ENCODE measurements at places on chromosomes 7 and 10.

DNA sequence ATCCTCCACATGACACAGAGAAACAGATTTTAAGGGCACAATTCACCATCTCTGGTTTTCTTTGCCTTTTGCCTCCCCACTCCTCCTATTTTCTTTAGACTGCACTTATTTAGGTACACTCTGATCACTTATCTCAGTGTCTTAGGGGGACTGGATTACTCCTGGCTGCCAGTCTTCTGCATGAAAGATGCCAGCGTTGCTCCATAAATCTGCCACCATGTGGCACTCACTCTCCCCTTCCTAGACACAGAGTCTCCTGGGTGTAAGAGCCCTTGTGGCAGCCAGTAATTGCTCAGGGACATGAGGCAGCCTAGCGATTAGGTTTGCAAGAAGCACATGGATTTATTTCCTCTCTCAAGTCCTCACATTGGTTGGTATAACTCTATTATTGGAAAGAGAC lies 34.5 kb upstream of the RBM20 start:
- no peak for DNase-seq

- DNase-seq, result no peak
Observed at GRCh38 chr7:130887182-130887956, 153.4 kb upstream of the KLF14 start.

DNA sequence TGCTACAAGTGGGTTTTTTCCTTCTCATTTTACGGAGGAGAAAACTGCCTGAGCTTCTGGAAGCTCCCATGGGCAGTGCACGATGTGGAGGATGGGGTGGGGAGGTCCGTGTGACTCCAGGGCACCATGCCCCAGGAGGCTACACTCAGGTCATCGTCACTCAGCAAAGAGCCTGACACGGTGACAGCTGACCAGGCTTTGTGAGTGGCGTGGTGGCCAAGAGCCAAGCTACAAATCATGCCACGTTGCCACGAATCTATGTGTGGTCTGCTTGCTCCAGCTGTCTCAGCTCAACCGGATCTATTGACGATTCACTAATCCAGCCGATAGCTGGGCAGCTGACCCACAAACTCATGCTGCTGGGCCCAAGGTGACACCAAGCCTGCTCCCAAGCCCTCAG lies 27.6 kb upstream of the C10orf71 start:
- DNase-seq, result no peak

GRCh38 chr10:105195831-105196230 lies 554.7 kb downstream of the SORCS3 start:
- no peak for DNase-seq

DNA sequence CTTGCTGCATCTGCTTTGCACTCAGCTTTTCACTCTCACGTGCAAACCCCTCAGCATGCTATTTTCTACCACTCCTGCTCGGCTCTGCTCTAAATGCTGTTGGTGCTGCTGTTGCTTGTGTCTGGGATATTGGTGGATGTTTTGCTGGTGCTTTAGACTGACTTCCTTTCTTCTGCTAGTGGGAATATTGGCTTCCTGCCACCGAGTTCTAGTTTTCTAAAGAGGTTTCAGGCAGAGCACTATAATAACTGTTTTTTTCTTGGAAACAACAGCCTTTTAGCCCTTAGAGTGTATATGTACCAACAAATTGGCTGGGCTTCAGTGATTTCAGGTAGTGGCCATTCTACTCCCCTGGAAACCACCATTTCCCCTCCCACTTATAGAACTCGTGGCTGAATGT lies 27.8 kb downstream of the TMEM236 start:
- DNase-seq, result no peak

- no peak for DNase-seq
Observed at GRCh38 chr7:47442605-47442865, 139.4 kb downstream of the TNS3 start.

DNA sequence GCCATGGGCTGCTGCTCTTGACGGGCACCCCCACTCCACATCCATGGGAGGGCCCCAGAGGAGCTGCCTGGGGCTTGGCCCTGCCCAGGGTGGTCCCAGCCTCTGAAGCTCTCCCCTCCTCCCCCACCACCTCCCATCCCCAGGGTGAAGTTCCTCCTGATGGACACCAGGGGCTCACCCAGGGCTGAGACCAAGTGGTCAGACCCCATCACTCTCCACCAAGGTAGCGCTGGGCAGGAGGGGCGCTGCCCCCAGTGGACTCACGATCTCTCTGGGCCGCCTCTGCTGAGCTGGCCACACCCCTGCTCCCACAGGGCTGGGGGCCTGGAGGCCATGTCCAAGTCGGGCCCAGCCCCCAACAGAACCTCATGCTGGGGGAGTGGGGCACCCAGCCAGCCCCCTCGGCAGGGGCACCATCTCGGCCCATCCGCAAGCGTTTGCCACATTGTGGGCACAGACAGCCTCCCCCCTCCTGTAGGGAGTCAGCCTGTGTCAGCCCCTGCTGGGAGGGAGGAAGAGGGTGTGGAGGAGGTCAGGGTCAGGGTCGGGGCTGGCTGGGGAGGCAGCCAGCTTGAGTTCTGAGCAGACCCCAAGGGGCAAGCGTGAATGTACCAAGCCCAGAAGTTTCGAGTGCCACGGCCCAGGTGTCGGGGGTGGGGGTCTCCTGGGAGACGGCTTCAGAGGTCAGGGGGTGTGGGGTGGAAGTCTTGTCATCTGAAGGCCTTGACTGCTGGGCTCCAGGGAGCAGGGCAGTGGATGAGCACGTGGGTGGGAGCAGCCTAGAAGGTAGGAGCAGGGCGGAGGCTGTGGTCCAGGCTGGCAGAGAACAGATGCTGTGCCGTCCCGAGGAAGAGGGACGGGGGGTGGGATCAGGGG lies 2.8 kb downstream of the UPK3B start:
- DNase-seq, result no peak

Measured in stimulated activated CD4-positive, alpha-beta T cell treated with anti-CD3 and anti-CD28 coated beads, TNF-alpha, amount 100 ng/mL, for 1 hour (primary cell).